Right lung (tissue), 10 donors: ENCODE measurements at places on chromosomes 6 and 20. TPM values are rescaled to one million over a fixed set of nuclear protein-coding genes. Genes with fewer than 3 reads are reported as not detected.

The DNAH8 gene
- 0.16 TPM for polyA plus RNA-seq

The PAK5 gene
- polyA plus RNA-seq = 0.18 TPM

- DNase-seq = no peak
Observed at GRCh38 chr6:52326540-52327364, 35.2 kb upstream of the PAQR8 start.

- DNase-seq = no peak
Observed at GRCh38 chr20:9256393-9256792, 187.5 kb downstream of the PLCB4 start.

The ZFP57 gene
- polyA plus RNA-seq = not detected

- no peak for DNase-seq
Observed at GRCh38 chr20:8005033-8005432, 14.5 kb downstream of the TMX4 start.

The NRN1 gene
- 10.9 TPM for polyA plus RNA-seq

The RAD21L1 gene
- not detected for polyA plus RNA-seq

The DEFB132 gene
- not detected for polyA plus RNA-seq

GRCh38 chr20:1308067-1308701 is 20.8 kb downstream of the SDCBP2 start:
- DNase-seq = no peak

The TPD52L1 gene
- polyA plus RNA-seq = 74.1 TPM

DNA sequence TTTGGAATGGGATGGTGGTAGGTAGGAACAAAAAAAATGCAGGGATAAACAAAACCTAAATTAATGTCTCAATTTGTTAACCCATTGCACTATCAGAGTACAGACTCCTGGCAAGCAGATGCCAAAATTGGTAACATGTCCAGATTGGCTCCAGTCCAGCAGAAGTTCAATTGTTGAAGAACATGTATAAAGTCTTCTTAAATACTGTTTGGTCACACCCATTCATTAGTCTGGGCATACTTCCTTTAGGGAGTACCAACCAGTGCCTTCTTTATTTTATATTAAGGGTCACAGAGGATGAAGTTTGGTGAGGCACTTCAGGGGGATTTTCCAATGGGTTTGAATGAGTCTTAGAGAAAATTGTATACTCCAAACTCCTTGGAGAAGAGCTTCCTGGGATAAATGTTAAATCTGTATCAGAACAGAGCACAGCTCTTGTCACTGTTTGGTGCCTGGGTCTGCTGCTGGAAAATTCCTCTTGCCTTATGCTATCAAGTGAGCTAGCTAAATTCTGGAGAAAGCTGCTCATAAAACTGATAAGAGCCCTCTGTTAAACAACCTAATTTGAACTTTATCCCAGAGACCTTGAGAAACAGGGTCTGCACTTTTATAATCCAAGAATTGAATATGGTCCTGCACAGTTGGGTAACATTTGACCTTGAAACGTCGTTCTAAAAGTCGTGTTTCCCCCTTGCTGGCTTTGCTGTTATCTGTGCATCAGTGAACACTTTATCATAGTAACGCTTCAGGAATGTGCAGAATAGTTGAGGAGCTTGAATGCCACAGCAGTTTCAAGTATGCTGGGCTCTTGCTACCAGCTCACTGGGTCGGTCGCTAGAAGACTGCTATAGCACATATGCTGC is 334.1 kb upstream of the CITED2 start:
- peak; percentile 39 for DNase-seq

DNA sequence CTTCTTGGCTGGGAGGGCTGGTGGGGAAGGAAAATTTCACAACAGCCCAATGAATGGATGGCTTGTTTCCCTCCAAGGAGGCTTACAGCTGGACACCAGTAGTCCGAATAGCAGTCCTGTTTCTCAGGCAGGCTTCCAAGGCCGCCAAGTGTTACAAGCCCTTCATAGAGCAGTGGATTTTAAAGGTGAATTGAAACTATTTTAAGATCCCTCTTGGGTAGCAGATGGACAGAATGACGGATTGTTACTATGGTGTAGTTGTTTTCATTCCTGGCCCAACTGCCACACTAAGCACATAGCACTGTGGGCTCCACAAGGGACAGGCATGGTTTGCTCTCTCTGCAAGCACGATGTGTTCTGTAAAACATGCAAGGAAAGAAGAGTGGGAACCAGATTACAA is 203.3 kb upstream of the TAB2 start:
- DNase-seq = no peak

DNA sequence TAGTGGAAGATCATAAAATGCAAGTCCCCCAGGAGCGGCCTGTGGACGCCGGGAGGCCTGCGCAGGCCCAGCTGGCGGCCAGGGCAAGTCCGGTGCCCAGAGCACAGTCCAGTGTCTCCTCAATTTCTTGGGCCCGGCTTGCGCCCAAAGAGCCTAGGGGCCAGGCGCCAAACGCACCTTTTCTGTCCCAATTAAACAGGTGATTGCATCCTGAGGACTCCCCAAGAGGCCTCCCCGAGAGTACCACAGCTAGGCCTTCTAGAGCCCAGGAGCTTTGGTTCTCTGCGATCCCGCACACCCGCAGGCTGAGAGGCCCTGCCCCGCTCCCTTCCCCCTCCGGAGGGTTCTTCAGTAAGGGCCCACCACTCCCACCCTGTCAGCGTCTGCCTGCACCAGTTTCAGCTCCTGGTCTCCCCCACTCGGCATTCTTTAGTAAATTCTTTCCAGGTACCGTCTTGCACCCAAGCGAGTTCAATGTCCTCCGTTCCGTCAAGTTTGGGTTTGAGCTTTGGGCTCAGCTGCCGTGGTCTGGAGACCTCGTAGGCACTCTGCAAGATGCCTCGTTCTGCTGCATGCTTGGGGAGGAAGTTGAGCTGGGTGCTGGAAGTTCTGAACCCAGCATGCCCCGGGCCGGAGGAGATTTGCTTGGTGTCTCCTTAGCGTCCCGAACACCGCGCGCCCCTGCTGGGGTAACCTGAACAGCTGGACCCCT is 3.9 kb upstream of the NKX2-2 start:
- DNase-seq = no peak

The CUL7 gene
- polyA plus RNA-seq = 51.1 TPM

The GHRH gene
- not detected for polyA plus RNA-seq

GRCh38 chr6:51350308-51350904 is 531.7 kb downstream of the TFAP2B start:
- DNase-seq = no peak

The IRF4 gene
- polyA plus RNA-seq = 0.19 TPM

The TREM2 gene
- polyA plus RNA-seq = 0.18 TPM

DNA sequence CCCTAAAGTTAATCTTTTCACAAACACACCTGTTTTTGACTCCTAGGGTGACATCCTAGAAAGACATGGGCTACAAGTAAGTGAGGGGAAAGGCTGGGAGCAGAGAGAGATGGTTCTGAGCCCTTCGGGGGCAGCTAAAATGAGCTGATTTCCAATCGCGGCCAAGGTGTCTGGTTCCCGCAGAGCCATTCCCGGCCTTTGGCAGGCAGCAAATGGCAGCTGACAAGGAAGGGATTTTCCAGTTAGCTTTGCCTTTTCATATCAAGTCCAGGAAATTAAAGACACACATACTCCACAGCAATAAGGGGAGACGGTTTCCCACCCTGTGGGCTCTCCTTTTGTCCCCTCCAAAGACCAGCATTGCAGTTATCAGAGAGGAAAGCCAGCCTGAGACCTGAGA is 228.5 kb downstream of the ZMYND8 start:
- DNase-seq = no peak

DNA sequence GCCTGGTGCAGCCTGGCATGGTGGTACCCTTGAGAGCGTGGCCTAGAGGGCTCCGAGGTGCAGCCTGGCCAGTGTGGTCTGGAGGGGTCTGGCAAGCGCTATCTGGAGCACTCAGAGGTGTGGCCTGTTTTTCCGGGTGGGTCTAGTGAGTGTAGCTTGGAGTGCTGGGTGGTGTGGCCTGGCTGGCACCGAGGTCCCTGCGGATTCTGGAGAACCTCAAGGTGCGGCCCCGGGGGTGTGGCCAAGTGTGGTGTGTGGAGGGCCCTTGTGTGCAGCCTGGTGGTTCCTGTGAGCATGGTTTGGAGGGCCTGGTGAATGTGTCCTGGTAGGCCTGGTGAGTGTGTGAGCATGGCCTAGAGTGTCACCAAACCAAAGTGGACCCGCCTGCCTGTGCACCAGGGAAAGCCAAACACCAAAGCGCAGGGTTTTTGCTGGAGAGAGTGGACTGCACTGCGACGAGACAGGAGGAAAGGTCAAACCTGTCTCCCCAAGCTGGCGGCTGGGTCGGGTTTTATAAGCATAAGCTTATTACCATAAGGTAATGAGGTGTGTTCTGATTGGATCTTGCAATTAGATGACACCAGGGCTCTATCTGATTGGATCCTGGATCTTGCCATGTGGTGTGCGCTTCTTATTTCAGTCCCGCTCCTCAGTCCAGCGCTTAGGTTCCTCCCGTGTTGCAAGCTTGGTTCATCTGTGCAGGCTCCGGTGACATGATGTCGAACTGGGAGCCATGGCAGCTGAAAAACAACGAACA is 35.7 kb downstream of the IGF2R start:
- DNase-seq = no peak

- no peak for DNase-seq
Observed at GRCh38 chr20:5146099-5146668, 19.4 kb downstream of the CDS2 start.

DNA sequence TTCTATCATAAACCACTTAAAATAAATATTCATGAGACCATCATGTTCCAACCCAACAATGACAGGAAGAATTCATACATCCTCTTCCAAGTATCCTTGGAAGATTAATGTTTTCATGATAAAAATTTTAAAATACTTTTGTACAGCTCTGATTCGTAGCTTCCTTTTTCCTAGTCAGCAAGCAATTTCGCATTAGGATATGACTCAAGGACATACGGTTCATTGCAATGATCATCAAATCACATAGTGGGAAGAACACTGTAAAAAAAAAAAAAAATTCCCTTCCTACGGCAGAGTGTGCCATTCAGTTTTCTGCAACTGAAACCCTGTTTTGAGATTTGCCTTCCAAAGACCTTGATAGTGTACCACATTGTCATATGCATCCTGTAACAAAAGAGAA is 35.3 kb upstream of the GFOD1 start:
- DNase-seq = no peak
